ENCODE measurements at places on chromosomes 4 and X.

- no peak for DNase-seq
These were observed 73.3 kb upstream of the STX18 start for GRCh38 chr4:4614925-4615678.

DNA sequence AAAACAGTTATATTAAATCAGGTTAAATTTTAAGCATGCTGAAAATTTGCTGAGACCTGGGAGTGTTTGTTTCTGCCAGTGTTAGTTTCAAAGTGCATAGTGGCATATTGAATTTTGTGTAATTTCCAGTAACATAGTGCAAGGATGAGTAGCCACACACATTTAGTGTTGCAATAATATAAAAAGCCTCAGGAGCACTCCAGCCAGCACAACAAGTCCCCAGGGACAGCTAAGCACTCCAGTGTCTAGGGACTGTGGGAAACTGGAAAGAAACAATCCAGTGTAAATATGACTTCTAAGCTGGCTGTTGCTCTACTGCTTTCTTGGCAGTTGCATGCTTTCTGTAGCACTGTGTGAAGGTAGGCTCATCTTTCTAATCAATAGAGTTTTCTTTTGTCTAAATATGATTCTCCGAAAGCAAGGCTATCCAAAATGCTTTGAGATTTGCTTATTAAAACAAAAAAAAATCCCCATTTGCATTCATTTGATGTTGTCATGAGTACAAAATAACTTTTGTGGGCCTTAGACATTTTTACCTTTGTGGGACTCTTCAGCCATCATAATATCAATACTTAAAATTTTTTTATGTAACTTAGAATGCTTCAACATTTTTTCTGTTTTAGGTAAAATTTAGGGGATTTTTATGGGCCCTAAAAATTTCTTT lies 24.2 kb upstream of the CXCL2 start:
- no peak for DNase-seq

- no peak for DNase-seq
These were observed 200.0 kb downstream of the PALLD start for GRCh38 chr4:168696826-168697225.

DNA sequence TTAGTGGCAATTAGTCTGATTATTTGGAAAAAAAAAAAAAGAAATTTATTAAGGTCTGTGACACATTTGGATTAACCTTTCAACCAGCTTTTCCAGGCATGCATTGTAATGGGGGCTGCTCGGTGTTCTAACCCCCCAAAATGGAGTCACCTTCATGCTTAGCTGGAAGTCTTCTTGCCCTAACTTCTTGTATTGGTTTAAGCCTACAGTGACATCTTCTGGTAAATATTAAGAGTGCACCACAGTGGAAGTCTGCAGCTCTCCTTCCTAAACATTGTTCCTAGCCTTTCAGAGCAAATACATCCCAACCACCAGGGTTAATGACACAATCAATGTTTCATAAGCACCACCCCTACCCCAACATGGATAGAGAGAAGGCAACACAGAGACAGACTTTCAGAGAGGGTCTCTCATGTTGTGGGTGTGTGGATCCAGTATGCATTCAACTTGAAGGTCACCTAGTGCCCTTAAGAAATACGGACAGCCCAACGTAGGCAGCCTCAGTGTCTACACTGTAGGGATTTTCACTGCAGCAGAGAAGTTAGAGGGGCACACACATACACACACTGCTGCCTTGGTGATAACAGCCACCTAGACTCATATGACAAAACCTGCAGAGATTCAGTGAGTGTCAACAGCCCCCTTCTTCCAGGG lies 142.9 kb upstream of the MBNL3 start:
- DNase-seq = no peak

DNA sequence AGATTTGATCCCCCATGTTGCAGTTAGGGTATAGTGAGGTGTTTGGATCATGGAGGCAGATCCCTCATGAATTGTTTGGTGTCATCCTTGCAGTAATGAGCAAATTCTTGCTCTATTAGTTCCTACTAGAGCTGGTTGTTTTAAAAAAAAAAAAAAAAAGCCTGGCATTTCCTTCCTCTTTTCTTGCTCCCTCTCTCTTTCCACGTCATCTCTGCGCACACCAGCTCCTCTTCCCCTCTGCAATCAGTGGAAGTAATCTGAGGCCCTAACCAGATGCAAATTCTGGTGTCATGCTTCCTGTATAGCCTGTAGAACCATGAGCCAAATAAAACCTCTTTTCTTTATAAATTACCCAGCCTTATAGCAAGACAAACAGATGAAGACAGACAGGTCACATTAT lies 24.5 kb downstream of the WDR17 start:
- no peak for DNase-seq

DNA sequence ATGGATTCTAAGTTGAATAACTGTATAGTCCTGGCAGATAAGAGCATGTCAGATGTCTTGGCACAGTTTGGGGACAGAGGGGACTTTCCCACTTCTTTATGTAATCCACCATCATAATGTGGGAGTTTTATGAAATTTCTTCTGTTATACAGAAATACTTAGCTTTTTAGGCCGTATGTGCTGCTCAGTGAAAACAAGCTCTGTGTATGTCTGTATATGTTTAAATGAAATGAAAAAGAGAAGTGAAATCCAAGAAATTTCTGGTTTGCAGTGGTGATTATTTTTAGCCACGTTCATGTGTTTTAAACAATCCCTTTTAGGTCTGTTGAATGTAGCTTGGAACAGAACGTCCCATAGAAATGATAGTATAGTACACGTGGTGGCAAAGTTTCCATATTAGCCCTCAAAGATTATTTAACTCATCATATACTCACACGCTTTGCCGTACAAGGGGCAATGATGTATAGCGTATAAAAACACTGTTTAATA lies 41.0 kb downstream of the GAB1 start:
- DNase-seq = no peak

- no peak for DNase-seq
These were observed 107.9 kb downstream of the PSAPL1 start for GRCh38 chr4:7326693-7327340.

GRCh38 chr4:183354219-183354618 lies 32.0 kb upstream of the CLDN24 start:
- no peak for DNase-seq

GRCh38 chr4:6087669-6088341 lies 69.6 kb upstream of the C4orf50 start:
- no peak for DNase-seq

DNA sequence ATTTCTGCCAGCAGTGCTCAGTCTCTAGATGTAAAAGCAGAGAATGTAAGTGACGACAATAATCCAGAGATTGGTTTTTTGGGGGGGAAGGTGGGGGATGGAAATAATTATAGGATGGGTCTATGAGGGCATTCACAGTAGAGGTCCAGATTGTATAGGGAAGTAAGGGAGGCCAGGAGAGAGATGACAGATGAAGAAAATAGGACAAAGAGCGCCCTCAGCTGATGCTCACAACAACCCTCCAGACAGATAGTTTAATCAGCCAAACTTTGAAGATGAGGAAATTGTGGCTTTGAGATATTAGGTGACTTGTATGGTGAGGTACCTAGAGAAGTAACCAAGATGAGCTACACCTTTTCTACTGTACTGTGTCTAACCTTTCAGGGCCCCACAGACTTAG lies 137.9 kb downstream of the MAGEB17 start:
- DNase-seq = no peak

GRCh38 chr4:22454955-22455354 lies 60.9 kb downstream of the ADGRA3 start:
- no peak for DNase-seq

GRCh38 chrX:21319323-21319722 lies 54.9 kb upstream of the CNKSR2 start:
- no peak for DNase-seq

DNA sequence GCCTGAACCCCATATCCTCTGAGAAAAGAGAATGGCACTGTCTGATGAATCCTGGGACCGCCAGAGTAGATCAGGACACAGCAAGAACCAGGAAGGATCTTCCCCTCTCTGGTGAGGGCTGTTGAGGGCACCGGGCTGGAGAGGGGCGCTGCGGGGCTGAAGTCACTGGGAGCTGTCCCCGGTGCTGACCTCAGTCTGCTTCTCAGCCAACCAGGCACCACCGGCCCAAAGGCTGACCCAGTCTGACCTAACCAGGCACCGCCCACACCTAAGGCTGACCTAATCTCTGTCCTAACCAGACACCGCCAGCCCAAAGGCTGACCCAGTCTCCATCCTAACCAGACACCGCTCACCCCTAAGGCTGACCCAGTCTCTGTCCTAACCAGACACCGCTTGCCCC lies 82.8 kb downstream of the CPZ start:
- DNase-seq = no peak

DNA sequence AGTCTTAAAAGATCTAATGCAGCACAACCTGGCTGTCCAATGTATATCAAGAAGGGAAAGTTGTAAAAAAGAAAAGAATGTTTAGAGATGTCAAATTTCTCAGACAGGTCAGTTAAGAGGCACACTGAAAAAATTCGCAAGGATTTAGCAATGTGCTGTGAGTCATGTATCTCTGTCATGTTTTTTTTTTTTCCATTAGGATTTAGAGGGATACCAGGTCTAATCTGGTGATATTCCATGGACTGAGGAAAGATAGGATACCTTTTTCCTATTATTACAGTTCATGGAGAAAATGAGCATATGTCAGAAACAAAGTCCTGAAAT lies 815.4 kb upstream of the PCDH10 start:
- no peak for DNase-seq

GRCh38 chrX:139724626-139725025 lies 16.7 kb upstream of the MCF2 start:
- no peak for DNase-seq

DNA sequence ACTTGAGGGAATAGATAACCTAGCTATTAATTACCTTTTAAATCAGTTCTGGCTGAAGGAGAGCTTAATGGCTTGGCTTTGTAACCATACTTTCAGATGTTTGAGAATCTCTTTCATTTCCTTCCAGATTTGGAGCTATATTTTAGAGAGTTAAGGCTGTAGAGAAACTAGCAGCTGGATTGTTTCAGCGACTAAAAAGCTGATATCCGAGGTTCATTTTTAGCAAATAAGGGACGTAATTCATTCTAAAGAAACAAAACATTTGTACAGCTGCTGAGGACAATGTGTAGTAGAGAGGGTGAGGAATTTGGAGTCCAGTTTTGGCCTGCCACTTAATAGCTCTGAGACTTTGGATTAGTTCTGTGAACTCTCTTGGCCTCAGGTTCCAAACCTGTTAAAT lies 12.2 kb downstream of the OSTC start:
- DNase-seq = no peak

GRCh38 chrX:72346302-72346949 lies 40.7 kb upstream of the CITED1 start:
- DNase-seq = no peak

DNA sequence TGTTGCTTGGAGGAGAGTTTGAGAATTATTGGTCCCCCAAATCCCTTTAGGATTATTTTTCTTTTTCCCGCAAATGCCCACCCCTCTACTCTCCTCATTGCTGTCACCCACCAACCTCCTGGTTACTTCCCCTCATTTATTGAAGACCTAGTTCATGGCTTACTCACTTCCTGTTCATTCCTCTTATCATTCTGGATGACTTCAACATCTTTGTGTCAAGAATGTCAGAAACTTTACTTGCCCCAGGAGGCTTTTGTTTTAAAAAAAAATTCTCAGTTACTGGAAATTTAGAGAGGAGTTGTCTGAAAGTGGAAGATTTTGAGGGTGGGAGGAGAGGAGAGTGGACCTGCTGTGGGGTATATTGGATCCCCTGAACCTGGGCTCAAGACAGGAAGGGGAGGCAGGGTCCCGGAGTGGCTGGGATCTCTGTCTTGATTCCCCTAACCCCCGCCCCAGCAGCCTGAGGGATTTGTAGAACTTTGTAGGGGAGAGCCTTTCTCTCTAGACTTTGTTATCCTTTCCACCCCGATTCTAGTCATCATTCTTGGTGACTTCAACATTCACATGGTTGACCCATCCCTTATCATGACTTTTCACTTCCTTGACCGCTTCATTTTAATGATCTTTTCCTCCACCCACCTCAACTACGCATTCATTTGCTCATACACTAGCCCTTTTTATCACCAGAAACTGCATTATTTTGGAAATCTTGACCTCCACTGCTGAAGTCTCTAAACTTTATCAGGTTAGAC lies 69.9 kb upstream of the ESX1 start:
- no peak for DNase-seq

- no peak for DNase-seq
These were observed 2.4 kb downstream of the RXFP1 start for GRCh38 chr4:158523990-158524535.

- no peak for DNase-seq
These were observed 116.0 kb upstream of the RPS6KA3 start for GRCh38 chrX:20382518-20383297.

- DNase-seq = no peak
These were observed 404.6 kb upstream of the FAT1 start for GRCh38 chr4:187128222-187128621.

DNA sequence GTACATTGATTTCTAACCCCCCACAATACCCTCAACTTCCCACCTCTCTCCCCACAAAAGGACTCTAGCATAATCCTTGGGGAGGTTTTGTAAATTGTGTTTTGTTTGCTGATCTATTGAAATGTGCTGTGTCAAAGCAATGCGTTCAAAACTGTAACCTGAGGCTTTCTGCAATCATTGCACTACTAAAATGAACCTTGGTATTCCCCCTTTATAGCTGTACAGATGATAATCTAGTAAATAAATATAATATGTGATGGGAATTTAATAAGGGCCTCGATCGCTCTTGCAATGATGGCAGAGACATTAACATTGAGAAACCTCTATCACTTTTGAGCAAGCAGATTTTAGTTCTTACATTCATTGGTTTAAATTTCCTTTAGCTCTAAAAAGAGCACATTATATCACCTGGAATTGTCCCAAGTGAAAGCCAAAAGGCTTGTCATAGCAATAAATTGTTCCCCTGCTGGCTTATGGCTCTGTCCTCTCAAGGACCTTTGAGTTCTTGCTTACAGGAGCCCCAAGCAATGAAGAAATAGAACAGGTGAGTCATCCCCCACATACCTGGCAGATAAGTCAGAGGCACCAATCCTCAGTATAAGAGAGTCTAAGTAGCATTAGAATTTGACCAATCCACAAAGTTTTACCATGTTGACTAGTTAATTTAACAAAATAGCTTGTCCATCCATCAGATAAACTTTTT lies 18.4 kb upstream of the ACE2 start:
- DNase-seq = no peak

- no peak for DNase-seq
These were observed 59.7 kb upstream of the IL15 start for GRCh38 chr4:141576585-141577110.

DNA sequence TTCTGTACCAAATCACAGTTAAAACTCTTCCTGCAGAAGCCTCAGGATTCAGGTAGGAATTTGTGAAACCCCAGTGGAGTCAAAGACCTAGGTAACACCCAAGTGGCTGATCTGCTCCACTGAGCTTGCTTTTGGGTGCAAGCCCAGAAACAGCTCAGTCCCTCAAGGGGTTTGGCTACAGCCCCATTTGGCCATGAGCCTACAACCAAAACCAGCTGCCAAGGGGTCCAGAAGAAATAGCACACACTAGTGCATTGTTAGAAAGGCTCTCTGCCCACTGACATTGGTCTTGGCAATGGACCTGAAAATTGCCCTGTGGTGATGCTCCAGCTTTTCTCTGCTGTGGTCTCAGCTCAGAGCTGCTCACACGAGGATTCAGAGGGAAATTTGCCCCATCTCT lies 577.4 kb upstream of the INTU start:
- no peak for DNase-seq
